ENCODE measurements at places on chromosomes 5 and 9.

DNA sequence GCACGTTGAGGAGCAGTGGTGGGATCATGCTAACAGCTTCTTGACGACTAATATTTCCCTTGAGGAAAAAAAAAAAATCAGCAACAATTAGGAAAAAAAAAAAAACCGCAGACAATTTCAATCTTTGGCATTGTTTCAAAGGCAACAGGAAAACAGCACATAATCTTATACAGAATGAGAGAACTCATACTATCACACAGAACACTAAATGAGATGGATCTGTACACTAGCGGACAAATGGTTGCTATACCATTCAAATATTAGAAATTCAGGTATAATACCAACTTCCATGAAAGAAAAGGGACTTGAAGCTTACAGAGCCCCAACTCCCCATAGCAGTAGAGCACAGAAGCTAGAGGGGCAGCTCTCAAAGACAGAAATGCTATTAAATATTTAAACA, 9.6 kb downstream of the NSUN2 start:
- DNase-seq = no peak

DNA sequence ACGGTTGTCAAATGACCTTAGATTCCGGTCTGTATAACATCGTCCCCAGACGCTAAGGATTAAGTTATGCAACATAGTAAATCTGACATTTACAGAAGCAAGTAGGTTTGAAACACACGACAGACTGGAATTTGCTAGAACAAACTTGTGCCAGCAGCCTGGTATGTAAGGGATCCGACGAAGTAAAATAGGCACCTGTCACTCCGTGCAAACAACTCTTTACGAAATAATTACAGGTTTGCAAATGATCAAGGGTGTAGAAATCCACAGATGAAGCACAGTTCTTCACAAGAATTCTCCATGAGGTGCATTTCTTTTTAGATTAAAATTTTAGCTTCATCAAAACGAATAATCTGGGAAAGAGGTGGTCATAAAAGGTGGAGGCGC, 508 bp downstream of the MOCS2 start:
- DNase-seq = no peak

- no peak for DNase-seq
Measured at GRCh38 chr5:124572971-124573370, 173.5 kb downstream of the ZNF608 start.

GRCh38 chr9:115888131-115888530, 265.5 kb upstream of the PAPPA start:
- DNase-seq = no peak

GRCh38 chr5:109448838-109449237, 39.1 kb upstream of the PJA2 start:
- DNase-seq = no peak

GRCh38 chr9:75019022-75019421, 9.1 kb downstream of the CARNMT1 start:
- no peak for DNase-seq

GRCh38 chr5:157475432-157475831, 15.4 kb downstream of the NIPAL4 start:
- no peak for DNase-seq

DNA sequence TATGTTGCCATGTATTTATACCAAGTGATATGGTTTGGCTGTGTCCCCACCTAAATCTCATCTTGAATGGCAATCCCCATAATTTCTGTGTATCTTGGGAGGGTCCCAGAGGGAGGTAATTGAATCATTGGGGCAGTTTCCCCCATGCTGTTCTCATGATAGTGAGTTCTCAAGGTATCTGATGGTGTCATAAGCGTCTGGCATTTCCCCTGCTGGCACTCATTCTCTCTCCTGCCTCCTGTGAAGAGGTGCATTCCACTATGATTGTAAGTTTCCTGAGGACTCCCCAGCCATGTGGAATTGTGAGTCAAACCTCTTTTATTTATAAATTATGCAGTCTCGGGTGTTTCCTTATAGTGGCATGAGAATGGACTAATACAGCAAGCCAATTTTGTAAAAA, 140.8 kb upstream of the ADAMTSL1 start:
- no peak for DNase-seq

- DNase-seq = no peak
Measured at GRCh38 chr5:132224716-132225115, 2.9 kb downstream of the P4HA2 start.

DNA sequence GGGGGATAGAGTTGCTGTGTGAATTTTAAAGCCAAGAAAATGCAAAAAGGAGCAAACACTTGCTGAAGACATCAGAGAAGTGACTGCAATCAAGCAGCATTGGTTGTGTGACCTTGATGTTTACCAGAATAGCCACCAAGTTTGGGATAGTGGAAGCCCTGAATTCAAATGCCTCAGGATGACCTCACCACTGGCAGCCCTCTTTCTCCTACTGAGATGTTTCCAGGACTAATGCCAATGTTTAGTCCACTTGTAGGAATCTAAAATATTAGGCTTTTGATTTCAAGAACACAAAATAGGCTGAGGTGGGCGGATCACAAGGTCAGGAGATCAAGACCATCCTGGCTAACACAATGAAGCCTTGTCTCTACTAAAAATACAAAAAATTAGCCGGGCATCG, 112.2 kb upstream of the NUDT12 start:
- no peak for DNase-seq

DNA sequence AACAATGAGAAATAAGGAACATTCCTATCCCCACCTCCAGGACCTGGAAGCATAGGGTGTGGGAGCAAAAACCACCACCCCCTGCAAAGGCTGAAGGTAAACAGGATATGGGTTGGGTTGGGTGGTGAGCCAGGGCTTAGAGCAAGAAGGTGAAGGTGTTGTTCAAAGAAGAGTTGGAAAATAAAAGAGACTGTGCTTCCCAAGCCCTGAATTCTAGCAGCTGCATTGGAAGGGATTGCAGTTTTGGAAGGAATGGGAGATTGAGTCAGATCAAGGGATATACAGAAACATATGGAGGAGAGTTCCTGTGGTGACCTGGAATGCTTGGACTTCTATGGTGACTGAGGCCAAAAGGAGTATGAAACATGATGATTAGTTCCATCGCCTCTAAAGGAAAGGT, 24.7 kb upstream of the MTAP start:
- no peak for DNase-seq

DNA sequence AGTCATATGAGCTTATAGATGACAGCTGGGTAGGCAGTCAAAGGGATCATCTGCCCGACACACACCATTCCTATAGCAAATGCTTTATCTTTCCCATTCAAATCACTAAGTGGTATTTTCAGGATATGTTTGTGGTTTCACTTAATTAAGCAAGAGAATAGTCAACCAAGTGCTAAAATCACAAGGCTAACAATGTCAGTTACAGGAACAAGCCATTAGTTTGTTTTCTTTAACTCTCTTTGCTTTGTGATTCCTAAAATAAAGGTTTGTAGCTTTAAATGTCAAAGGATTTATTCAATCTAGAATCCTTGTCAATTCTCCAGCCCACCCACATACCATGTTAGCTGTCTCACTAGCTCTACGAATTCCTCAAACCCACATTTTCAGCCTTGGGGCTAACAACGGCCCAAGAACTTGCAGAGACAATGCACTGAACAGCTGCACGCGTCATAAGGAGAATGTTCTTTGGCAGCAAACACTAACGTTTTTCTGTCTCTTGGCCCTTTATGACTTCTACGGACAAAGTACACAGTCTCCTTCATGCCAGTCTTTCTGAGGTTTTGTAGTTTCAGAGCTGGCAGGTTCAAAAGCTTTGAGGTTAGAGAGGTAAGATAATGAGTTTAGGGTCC, 56.6 kb downstream of the ELAVL2 start:
- DNase-seq = no peak
